ENCODE measurements at places on chromosomes 7 and 10.

DNA sequence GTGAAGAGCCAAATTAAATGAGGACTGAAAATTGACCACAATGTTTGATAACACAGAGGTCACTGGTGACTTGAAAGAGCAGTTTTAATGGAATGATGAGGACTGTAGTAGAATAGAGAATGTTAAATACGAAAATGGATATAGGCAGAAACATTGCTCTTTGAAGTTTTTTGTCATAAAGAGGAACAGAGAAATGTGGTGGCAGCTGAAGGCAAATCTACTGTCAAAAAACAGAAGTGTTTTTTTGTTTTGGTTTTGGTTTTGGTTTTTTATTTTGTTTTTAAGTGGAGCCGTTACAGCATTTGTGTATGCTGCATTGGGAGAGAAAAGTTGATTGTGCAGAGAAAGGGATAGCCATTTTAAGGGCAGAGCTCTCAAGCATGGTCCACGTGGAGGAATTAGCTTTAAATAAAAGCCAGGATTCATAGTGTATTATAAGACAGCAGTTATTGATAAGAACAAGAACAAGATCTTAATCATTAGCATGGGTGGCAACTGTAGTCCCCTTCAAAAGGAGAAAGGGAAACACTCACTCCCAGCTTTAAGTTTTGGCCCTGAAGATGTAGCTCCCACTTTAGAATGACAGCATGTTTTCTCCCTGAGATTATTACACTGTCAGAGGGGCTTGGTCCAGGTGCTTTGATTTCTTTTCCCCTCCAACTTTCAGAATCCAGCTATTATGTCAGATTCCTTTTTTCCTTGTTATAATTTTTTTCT, 156.7 kb upstream of the BET1 start:
- DNase-seq, result no peak

DNA sequence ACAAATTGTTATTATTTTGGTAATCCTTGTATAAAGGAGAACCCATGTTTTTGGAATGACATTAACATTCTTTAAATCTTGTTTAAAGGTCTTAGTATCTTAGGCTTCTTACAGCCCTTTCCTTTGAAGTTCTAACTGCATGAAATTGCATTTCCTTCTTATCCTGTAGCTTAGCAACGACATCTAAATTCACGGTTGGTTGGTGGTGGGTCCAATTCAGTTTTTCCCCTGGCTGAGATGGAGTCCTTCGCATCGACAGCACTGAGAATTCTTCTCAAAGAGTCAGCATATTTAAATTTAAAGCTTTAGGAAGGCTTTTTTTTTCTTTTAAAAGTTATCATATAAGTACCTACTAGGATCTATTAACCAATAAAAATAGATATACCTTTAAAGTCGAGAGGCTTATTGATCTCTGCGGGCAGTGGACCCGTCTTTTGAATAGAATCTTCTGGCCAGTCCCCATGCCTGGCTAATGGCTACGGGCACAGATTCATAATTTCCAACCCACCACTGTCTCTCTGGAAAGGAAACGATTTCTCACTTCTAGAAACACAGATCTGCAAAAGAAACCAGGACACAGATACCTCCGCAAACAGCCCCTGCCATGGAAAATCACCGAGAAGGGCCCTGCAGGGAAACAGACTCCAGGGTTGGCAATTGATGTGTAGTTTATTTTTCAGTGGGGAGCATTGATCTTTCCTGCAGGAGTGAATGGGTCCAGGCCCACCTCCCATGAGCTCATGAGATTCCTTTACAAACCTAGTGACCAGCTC, 63.4 kb downstream of the RAMP3 start:
- no peak for DNase-seq

DNA sequence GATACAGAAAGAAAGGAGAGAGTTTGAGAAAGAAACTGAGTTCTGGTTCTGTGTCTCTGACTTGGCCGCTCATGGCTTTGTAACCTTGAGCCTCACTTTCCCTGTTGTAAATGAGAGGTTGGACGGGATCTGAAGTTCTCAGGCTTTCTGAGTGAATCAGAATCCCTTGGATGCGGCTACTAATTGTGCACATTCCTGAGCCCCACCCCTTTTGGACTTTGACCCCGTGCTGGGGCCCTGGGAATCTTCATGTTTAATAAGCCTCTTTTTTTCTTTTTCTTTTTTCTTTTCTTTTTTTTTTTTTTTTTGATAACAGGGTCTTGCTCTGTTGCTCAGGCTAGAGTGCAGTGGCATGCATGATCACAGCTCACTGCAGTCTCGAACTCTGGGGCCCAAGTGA, 26.9 kb downstream of the SLC25A28 start:
- no peak for DNase-seq

DNA sequence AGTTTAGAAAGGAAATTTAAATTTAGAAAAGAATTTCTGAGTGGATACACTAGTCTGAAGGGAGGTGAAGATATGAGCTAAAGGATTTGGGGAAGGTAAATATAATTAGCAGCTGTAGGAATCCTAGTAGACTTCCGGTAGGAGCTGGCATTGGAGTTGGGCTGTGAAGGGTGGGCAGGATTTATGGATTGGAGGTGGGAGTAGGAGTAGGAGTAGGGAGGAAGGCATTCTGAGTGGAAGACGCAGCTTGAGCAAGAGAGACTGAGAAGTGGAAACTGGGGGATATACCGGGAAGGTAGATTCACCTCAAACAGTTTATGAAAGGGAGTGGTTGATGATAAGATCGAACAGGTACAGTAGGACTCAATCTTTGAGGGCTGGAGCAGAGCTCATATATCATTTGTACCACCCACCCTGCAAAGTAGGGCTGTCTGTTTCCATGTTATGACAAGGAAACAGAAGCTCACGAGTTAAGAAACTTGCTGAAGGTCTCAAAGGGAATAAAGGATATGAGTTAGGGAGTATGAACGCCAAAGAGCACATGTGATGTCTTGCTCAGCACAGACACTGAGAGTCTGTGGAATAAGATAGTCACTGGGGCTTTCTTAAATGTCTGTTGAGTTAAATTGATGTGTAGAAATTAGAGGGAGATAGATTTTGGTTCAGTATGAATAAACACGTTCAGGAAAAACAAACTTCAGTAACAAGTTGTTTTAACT, 81.6 kb downstream of the RPS24 start:
- no peak for DNase-seq

DNA sequence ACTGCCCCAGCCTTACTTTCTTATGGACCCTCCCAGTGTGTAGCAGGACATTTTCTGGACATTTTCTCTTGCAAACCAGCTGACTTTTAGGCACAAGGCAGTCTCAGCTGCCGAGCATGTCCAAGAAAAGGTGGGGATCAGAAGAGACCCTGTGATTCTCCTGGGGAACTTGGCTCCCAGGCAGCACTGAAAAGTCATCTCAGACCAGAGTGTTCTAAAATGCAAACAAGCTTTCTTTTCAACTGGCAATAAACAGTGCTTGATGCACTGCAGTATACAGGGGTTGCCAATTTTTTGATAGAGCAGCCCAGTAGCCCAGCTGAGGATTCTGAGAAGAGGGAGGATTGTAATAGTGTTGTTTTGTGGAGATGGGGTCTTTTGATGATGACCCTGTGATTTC, 168.0 kb upstream of the PHYHIPL start:
- DNase-seq, result no peak

GRCh38 chr10:78507510-78508160, 474.0 kb downstream of the RPS24 start:
- no peak for DNase-seq

DNA sequence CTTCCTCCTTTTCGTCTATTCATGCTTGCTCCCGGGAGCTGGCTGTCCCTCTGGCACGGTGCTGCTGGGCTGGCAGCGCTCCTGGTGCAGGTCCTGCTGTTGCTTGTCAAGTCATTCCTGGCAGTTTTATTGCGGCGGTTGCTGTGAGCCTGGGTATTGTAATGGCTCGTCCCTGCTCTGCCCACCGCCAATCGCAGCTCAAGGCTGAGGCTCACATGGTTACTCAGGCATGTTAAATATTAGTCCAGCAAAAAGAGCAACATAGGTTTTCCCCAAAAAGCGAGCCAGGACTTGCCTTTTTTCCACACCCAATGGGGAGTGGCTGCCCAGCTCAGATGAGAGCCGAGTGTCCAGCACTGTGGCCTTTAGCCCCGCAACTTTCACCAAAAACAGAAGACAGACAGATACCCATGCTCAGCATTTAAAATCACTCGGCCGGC, 492.9 kb upstream of the FOXK1 start:
- DNase-seq, result no peak

- no peak for DNase-seq
Measured at GRCh38 chr10:44180321-44181168, 204.4 kb downstream of the CXCL12 start.

- no peak for DNase-seq
Measured at GRCh38 chr7:102396710-102397019, 502 bp downstream of the PRKRIP1 start.

DNA sequence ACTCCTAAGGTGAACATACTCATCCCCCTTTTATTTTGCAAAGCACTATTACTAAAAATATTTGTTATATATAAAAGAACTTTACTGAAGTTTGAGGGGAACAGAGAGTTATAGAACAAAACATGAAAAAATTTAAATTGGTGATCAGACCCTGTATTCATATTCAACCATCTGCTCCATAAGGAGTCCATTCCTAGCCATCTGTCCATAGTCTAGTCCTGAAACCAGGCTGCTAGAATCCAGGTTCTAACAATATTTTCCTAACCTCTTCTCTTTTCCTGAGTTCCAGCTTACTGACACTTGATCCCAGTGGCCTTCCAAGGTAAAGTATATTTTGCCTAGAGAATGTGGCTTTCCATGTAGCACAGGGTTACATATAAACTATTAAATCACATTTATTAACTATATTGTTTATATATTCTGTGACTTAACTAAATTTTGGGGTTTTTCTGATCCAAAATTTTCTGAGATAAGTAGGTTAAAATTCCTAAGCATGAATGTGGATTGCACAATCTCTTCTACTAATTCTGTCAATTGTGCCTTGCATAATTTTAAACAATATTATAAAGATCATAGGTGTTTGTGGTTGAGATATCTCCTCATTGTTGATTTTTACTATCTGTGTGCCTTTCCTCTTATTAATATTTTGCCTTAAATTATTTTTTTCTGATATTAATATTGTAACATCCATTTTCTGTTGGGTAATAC, 137.6 kb upstream of the MAGI2 start:
- no peak for DNase-seq

GRCh38 chr10:37403776-37404175, 278.4 kb downstream of the ANKRD30A start:
- DNase-seq, result no peak

DNA sequence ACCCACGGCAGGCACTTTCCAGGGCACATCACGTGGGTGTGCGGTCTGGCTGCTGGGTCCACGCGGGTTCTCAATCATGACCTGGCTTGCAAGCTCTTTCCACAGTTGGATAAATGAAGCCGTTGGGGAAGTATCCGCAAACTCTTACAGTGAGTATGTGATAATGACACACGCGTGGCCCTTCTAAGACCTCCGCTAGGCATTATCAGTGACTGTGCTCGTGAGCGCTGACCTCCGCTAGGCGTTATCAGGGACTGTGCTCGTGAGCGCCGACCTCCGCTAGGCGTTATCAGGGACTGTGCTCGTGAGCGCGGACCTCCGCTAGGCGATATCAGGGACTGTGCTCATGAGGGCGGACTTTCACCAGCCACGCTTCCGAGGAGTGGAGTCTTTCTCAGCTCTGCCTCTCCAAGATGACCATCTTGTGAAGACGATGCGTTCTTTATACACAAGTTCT, 107.0 kb downstream of the WDR37 start:
- DNase-seq, result no peak

DNA sequence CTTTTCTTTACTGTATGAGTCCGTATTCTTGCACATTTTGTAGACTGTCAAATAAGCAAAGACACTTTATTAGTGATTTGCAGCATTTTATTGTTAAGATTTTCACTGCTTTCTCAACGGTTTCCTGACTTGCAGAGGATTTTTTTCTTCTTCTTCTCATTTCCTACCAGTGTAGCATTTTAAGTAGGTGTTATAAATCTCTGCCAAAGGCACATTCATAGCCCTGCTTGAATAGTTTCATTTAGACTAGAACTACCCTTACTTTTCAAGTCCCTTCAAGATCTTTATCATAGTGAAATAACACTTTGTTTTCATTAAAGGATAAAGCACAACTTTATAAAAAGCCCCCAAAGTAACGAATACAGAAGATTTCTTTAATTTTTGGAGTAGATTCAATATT, 271.4 kb downstream of the TSPAN12 start:
- peak; percentile 51 for DNase-seq

DNA sequence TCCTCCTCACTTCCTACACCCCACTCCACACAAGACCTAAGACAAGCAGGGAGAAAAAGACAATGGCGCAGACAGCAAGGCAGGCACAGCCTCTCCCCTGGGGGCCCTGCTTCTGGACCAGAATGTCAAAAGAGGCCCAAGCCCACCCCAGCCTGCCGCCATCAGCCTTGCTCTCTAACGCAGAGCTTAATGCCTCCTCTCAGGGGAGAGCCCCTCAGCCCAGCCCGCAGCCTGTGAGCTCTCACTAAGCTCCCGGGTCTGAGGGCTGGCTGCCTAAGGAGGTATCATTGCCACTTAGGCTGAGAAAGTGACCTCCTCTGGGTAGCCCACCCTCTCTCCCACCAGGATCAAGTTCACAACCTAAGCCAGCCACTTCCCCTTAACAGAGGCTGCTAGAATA, 16.7 kb downstream of the SLIT1 start:
- DNase-seq, result no peak

GRCh38 chr7:99790407-99790806, 6.4 kb upstream of the CYP3A4 start:
- no peak for DNase-seq

GRCh38 chr7:140674899-140675701, 2.4 kb downstream of the ADCK2 start:
- no peak for DNase-seq

DNA sequence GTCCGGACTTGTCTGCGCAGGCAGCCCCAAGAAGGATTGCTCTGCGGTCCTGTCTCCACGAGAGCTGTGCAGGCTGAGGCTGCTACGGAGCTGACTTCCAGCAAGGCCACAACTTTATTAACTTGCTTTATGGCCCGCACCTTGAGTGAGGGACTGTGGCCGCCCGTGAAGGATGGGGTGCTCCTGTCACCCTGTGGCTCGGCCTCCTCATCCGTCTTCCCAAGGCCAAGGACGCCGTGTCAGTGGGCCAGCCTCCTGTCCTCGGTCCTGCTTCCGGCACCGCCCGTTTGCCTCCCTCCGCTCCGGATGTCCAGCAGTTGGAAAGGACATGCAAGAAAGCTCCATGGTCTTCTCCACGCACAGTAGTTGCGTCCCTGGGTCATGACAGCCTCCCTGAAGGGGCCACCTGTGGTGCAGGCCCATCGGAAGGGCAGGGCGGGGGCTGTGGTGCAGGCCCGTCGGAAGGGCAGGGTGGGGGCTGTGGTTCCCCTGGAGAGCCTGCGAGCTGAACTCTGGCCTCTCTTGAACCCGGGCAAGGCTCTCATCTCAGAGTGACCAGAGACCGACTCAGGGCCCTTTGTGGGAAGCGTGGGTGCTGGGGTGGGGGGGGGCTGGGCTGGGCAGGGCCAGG, 87.1 kb downstream of the NKX6-2 start:
- no peak for DNase-seq
